ENCODE measurements at places on chromosomes 4 and X.

DNA sequence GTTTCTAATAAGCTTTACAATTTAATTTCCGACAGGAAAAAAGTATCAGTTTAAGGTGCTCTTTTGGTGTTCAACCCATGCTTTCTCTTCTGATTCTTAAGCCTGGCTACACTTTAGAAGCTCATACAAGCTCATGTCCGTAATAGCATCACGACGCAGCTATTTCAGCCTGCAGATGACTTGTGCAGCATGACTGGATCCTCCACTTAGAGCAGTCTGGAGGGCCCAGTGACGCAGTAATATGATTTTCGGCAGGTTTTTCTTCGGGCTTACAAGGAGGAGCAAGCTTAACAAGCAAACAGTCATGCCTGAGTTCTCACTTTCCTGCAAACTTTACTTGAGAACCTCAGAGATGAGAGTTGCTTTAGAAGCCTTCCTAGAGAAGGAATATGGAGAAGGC is 85.3 kb upstream of the MAML3 start:
- no peak for DNase-seq

DNA sequence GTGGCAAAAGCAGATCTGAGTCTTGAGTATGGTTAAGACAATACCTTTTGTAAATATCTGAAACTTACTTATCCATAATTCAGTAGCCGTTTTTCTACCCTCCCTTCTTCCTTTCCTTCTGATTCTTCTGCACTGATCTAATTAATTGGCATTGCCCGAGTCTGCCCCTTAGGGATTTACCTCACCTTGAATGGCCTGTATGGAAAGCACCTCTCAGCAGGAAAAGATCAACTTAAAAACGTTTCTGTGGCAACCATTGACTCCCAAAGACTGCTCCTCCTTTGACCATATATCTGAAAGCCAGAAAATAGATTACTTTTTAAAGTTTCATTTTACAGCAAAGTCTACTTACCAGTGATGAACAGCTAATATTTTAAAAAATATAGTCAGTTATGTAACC is 496.5 kb upstream of the LCORL start:
- no peak for DNase-seq

- DNase-seq, result no peak
These were observed 1234.2 kb downstream of the FAM133A start for GRCh38 chrX:94908171-94908570.

GRCh38 chr4:150569998-150570535 is 11.9 kb upstream of the MAB21L2 start:
- no peak for DNase-seq
